ENCODE measurements at places on chromosomes 5 and 9. TPM values are rescaled to one million over a fixed set of nuclear protein-coding genes. Genes with fewer than 3 reads are reported as not detected.

Gene SEMA4D
- 6.4 TPM for total RNA-seq

Gene C9
- not detected for total RNA-seq

Gene TMEM252
- not detected for total RNA-seq

Gene ACER2
- total RNA-seq: 3.0 TPM

Gene MYORG
- 4.5 TPM for total RNA-seq

Gene SLCO6A1
- total RNA-seq: not detected

Gene ALDOB
- not detected for total RNA-seq

Gene PCDHGA2
- 0.66 TPM for total RNA-seq

Gene PIP5KL1
- total RNA-seq: 2.1 TPM

Gene CENPP
- total RNA-seq: 6.4 TPM

Gene SLCO4C1
- total RNA-seq: not detected

Gene POLR3G
- 16.0 TPM for total RNA-seq

Gene NR5A1
- total RNA-seq: 0.05 TPM

Gene LRRC19
- total RNA-seq: not detected
